CD4-positive, alpha-beta memory T cell (primary cell): ENCODE measurements at places on chromosomes 7 and 10. TPM values are rescaled to one million over a fixed set of nuclear protein-coding genes. Genes with fewer than 3 reads are reported as not detected.

DNA sequence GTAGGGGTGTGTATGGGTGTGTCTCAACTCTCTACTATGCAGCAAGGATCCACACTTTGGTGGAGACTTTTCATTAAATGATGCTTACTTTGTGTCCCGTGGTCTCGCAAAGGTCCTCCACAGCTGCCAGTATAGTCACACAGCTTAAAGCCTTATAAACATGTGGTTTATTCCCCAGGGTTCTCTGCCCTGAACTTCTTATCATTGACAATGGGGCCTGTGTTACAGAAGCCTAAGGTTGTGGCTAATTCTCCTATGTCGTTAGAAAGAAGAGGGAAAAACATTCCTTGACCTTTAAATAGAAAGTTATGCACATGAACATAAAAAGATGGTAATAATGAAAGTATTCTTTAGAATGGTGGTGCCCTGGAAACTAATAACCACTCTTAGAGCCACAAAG, 201.4 kb downstream of the INHBA start:
- no peak overlapping the region for H3K4me3 ChIP-seq
- H3K27ac ChIP-seq, result no peak overlapping the region
- H3K27me3 ChIP-seq, result no peaks in the 10 kb centered on the region
- DNase-seq, result no peak
- no peaks in the 10 kb centered on the region for H3K36me3 ChIP-seq

- no peak for DNase-seq
- no peak overlapping the region for H3K27ac ChIP-seq
- H3K4me3 ChIP-seq, result no peak overlapping the region
- peaks cover 26% of the 10 kb centered on the region for H3K36me3 ChIP-seq
- H3K27me3 ChIP-seq, result no peaks in the 10 kb centered on the region
- H3K4me1 ChIP-seq, result peaks cover 42% of the 10 kb centered on the region
Observed at GRCh38 chr10:30454744-30455510, 20.9 kb downstream of the MAP3K8 start.

Gene ADAM22
- total RNA-seq, result 7.7 TPM

Gene NKX1-2
- not detected for total RNA-seq

- H3K27ac ChIP-seq, result no peak overlapping the region
- DNase-seq, result no peak
- no peaks in the 10 kb centered on the region for H3K27me3 ChIP-seq
- no peak overlapping the region for H3K4me3 ChIP-seq
Observed at GRCh38 chr7:121945480-121946236, 72.7 kb downstream of the PTPRZ1 start.

DNA sequence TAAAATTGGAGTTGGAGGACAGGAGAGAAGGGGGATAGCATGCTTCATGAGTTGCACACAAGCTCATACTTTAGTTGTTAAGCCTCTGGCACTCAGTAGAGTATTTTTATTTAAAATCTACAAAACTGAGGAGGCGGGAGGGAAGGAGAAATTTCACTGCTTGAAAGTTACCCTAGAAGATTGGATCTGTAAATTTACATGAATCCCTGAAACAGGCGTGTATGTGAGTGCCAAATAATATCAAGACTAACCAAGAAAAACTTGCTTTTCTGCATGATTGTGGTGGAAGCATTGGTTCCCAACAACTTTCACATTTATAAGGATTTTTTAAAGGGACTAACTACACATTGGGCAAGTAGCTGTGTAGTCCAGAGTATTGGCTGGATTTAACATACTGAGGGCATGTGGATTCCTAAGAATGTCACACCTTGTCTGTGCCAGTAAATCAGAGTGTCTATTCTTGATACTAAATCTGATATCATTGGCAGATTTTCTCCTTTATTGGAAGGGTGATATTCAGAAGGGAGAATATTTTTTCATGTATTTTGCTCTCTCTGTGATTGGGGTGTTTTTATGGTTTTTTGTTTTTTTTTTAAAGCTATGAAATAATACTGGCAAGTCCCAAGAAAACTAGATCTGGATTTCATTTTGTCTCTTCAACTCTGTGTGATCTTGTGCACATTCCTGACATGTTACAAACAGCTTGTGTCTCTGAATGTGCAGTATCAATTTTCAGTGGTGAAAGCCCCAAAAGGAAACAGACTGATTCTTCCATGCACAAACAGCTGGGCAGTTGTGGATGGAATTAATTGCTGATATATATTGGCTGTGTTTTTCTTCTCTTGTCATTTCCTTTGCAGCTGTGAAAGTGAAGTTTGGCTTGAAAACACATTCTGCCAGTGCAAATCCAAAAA, 67.2 kb downstream of the ADD3 start:
- peaks cover 100% of the 10 kb centered on the region for H3K4me1 ChIP-seq
- H3K36me3 ChIP-seq, result no peaks in the 10 kb centered on the region
- no peak overlapping the region for H3K27ac ChIP-seq
- H3K4me3 ChIP-seq, result no peak overlapping the region
- no peak for DNase-seq
- H3K27me3 ChIP-seq, result no peaks in the 10 kb centered on the region

Gene NXPH1
- total RNA-seq, result not detected

- H3K27ac ChIP-seq, result no peak overlapping the region
- H3K36me3 ChIP-seq, result no peaks in the 10 kb centered on the region
- no peak overlapping the region for H3K4me3 ChIP-seq
- H3K4me1 ChIP-seq, result no peaks in the 10 kb centered on the region
- DNase-seq, result no peak
Observed at GRCh38 chr10:62323751-62324150, 50.4 kb upstream of the ZNF365 start.

DNA sequence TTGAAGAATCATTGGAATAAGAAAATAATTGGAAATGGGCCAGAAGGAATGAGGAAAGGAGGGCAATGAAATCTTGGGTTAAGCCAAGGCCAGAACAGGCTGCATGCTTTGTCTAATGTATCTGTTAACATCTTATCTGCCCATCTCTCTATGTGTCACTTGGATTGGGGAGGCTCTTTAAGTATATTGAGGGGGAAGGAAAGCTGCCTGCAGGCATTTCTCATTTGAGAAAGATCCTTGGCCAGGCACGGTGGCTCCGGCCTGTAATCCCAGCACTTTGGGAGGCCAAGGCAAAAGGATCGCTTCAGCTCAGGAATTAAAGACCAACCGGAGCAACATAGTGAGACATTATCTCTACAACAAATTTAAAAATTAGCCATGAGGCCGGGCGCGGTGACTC, 14.3 kb downstream of the PCBD1 start:
- H3K27ac ChIP-seq, result no peak overlapping the region
- peaks cover 13% of the 10 kb centered on the region for H3K36me3 ChIP-seq
- H3K27me3 ChIP-seq, result no peaks in the 10 kb centered on the region
- H3K4me1 ChIP-seq, result no peaks in the 10 kb centered on the region
- DNase-seq, result no peak
- H3K4me3 ChIP-seq, result no peak overlapping the region

- no peaks in the 10 kb centered on the region for H3K4me1 ChIP-seq
- no peak overlapping the region for H3K27ac ChIP-seq
- no peak overlapping the region for H3K4me3 ChIP-seq
- H3K36me3 ChIP-seq, result no peaks in the 10 kb centered on the region
Observed at GRCh38 chr10:109997233-109997632, 10.6 kb upstream of the ADD3 start.

GRCh38 chr7:25675789-25676474, 447.6 kb upstream of the NPVF start:
- no peak overlapping the region for H3K4me3 ChIP-seq
- H3K4me1 ChIP-seq, result no peaks in the 10 kb centered on the region
- DNase-seq, result no peak
- no peaks in the 10 kb centered on the region for H3K27me3 ChIP-seq
- H3K27ac ChIP-seq, result no peak overlapping the region
- no peaks in the 10 kb centered on the region for H3K36me3 ChIP-seq

GRCh38 chr10:106181501-106181900, 983.0 kb downstream of the SORCS1 start:
- H3K4me1 ChIP-seq, result no peaks in the 10 kb centered on the region
- no peak overlapping the region for H3K4me3 ChIP-seq
- H3K36me3 ChIP-seq, result no peaks in the 10 kb centered on the region
- no peaks in the 10 kb centered on the region for H3K27me3 ChIP-seq
- no peak for DNase-seq
- H3K27ac ChIP-seq, result no peak overlapping the region

Gene C10orf67
- not detected for total RNA-seq
